H9 (cell line): ENCODE measurements at places on chromosomes 4 and X. TPM values are rescaled to one million over a fixed set of nuclear protein-coding genes. Genes with fewer than 3 reads are reported as not detected.

The TMSB15C gene
- 1.8 and 2.0 TPM in 2 replicates for total RNA-seq

The GCNA gene
- total RNA-seq: 0.48 and 0.96 TPM in 2 replicates

The SYNPO2 gene
- total RNA-seq: 1.1 and 1.2 TPM in 2 replicates

The SPARCL1 gene
- 0.17 and 0.68 TPM in 2 replicates for total RNA-seq

The VSIG1 gene
- 0.42 and 1.5 TPM in 2 replicates for total RNA-seq

The UGT2A1 gene
- 0.26 TPM in 1 of 2 replicates, not detected in the other for total RNA-seq

The VCX3A gene
- total RNA-seq: 0.28 and 0.35 TPM in 2 replicates

The TLR10 gene
- total RNA-seq: not detected in 2 replicates

The USP17L28 gene
- not detected in 2 replicates for total RNA-seq

The PNCK gene
- total RNA-seq: 26.2 and 26.8 TPM in 2 replicates

The NALF2 gene
- 9.7 and 11.2 TPM in 2 replicates for total RNA-seq

The BEX2 gene
- total RNA-seq: 29.6 and 34.2 TPM in 2 replicates

The BTC gene
- 0.07 TPM in 1 of 2 replicates, not detected in the other for total RNA-seq

The FABP2 gene
- total RNA-seq: not detected in 2 replicates

The HS3ST1 gene
- 0.04 and 0.20 TPM in 2 replicates for total RNA-seq

The TLR3 gene
- 0.92 and 0.97 TPM in 2 replicates for total RNA-seq

The GPRASP3 gene
- total RNA-seq: 4.8 and 5.3 TPM in 2 replicates

The ARSD gene
- 9.5 and 10.3 TPM in 2 replicates for total RNA-seq

The CLIC2 gene
- total RNA-seq: 0.50 and 0.98 TPM in 2 replicates
